Neural crest cell (in vitro differentiated cells): ENCODE measurements at places on chromosomes 13 and 19.

DNA sequence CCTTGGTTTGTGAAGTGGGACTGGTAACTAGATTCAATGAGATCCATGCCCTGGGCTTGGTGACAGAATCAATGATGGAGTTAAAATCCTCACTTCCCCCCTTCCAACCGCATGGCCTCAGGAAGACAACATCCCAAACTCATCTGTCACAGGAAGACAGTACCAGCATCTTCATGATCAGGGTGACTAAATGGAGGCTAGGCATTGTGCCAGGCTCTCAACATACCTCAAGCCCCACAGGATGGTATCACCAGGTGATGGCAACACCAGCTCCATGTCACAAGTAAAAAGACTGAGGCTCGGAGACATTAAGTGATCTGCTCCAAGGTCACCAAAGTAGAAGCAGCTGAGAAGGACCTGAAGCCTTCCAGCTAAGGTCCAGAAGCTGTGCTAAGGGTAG lies 14.2 kb downstream of the MED26 start:
- no peak for DNase-seq

DNA sequence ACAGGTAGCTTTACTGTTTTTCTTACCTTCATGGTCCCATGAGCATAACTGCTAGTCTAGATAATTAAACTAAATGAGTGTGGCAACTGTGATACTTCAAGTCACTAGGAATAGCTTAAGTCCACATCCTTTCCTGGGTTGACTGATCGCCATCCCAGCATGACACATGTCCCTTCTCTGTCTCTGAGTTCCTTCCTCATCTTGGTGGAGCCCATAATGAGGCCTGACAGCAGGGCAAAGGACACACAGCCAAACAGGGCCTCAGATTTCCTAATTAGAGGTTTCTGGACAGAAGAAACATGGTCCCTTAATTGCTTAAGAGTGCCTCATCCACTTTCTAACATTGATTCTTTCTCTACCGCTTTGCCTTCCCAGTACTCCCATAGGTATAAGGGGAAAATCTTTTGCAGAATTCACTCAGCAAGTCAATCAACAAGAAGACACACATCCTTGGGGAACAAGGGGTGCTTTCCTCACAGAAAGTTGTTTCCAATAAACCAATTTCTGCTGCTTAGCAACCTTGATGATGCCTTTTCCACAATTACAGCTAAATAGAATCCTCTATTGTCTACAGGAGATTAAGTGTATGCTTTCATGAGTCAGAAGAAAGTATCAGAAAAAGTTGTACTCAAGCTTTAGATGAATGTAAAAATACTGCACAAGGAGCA lies 208.3 kb upstream of the SERP2 start:
- DNase-seq, result no peak

GRCh38 chr13:41837629-41838028 lies 123.3 kb downstream of the VWA8 start:
- no peak for DNase-seq

- DNase-seq, result no peak
Measured at GRCh38 chr13:38998739-38999138, 8.1 kb upstream of the STOML3 start.

DNA sequence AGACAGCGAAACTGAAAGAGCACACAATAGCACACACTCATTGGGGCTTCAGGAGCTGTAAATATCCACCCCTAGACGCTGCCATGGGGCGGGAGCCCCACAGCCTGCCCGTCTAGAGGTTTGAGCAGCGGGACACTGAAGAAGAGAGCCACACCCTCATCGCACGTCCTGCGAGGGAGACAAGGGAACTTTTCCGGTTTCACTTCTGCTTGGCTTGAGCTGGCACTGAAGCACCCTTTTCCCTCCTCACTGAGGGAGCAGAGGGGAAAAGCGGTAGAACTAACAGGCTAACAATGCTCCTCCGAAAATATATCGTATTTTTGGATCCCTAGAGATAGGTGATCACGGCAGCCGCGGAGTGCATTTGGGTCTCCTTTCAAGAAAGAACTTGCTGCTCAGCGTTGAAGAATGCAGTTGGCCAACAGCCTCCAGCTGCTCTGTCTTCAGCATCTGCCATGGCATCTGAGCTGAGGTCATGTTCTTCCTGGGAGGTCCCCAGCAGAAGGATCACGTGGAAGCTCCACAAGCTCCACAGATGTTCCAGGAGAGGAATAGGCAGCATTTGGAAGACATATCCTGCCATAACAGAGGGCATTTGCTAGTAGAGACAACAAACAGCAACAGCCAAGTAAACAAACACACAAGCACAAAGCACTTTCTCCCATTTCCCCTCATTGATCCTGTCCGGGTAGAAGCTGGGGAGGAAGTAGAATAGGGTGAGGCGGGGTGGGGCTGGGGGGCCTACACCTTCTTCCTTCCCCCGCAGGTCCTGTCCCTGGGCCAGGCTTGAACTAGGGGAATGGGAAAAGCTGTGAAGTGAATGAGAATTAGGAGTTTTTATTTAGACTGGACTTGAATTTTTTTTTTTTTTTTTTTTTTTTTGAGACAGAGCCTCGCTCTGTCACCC lies 44.8 kb upstream of the ALOX5AP start:
- DNase-seq, result no peak

DNA sequence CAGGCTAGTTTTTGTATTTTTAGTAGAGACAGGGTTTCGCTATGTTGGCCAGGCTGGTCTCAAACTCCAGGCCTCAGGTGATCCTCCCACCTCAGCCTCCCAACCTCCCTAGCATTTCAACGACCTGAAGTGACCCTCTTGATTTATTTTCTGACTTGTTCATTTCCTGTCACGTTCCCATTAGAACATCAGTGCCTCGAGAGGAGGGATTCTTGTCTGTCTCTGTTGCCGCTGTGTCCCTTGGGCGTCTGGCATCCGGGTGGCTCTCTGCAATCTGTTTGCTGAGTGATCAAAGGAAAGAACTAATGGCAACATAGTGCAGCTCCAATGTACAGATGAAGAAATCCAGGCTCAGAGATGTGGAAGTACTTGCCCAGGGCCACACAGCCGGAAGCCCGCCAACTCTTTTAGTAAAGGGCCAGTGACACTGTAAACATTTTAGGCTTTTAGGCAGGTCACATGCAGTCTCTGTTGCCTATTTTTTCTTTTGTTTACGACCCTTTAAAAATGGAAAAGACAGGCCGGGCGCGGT lies 47.5 kb downstream of the NFIC start:
- no peak for DNase-seq

DNA sequence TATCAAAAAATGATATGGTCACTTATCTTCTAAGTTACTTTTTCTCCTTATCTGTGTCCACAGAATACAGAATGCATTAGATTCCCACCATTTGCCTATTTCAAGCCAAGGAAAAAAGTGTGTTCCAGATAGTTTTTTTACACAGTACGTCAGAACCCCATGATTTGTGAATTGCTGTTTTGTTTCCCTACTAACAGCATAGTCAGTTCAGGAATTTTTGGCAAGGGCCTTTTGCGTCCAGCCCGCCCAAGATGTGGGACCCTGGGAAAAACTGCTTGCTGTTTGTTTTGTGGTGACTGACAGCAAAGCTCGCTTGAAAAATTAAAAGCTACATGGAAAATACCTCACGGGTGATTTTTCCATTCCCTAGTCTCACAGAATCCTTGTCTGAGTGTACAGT lies 20.4 kb upstream of the FAM216B start:
- no peak for DNase-seq

DNA sequence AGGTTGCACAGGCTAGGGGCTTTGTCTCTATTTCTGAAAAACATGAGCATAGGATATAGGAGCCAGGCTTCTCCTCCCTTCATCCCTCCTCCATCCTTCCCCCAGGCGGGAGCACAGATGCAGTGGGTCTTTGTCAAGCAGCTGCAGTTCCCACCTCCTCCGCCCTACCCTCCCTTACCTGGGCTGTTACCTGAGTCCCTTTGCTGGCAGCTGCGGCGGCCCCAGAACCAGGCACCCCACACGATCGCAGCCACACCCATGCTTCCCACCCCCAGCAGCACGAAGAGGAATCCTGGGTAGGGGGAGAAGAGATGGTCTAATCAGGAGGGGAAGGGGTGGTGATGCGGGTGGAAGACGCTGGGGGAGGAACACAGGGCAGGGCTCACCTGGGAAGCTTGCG lies 7.8 kb downstream of the TMIGD2 start:
- no peak for DNase-seq

DNA sequence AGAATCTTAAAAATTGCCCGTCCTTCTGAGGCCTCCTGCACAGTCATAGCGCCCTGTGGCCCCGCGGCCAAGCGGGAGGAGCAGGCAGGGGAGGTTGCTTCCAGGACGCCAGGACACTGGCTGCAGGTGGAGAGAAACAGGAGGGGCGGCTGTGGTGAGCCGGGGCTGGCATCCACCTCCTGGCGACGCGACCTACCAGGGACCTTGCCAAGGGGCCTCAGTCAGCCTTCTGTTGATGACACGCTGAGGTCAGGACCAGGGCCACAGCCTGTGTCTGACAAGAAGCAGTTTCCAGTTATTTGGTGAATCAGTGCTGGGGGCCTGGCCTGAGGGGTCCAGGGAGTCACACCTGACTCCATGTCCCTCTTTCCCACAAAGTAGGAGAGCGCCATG lies 13.3 kb upstream of the MKNK2 start:
- no peak for DNase-seq

DNA sequence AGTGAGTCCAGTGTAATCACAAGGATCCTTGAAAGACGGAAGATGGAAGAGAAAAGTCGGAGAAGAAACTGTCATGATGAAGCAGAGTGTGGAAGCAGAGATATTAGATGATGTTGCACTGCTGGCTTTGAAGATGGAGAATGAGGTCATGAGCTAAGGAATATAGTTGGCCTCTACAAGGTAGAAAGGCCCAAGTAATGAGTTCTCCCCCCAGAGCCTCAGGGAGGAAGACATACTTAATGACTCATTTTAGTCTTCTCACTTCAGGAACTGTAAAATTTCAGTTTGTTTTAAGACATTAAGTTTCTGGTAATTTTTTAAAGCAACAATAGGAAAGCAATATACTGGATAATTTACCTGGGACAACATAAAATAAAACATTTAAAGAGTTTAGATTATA lies 1331.5 kb upstream of the PCDH20 start:
- no peak for DNase-seq

- DNase-seq, result no peak
Measured at GRCh38 chr13:99357131-99357596, 50.0 kb upstream of the GPR183 start.

GRCh38 chr13:31433207-31433606 lies 233.4 kb downstream of the B3GLCT start:
- no peak for DNase-seq

GRCh38 chr19:50255115-50255514 lies 51.7 kb downstream of the MYH14 start:
- no peak for DNase-seq

DNA sequence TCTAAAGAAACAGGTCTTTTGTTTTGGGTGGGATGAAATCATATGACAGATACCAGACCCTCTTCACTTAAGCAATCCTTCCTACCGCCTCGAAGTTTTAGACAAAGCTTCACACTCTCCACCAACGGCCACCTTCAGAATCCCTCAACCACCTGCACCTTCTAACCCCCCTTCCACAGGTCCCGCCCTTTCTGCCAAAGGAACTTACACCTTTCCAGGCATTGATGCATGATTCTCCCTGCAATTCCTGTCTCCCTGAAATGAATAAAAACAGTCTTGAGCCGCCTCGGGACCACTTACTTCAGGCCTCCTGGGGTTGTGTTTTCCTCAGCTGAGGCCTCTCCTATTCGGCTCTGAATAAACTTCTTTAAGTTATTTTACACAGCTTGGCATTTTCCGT lies 859 bp downstream of the ZNF433 start:
- DNase-seq, result no peak

DNA sequence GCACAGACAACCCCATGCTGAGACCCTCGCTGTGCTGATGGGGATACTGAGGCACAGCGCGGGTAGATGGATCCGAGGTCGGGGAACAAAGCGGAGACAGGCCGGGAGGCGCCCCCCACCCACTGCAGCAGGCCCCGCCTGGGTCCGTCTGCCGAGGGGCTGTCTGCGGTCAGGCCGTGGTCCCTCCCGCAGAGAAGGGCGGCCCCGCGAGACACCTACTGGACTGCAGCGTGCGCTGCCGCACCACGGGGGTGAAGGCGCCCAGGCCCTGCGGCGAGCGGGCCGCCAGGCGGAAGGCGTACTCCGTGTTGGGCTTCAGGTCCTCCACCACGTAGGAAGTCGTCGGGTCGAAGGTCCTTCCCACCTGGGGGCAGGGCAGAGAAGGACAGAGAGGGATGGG lies 101.9 kb downstream of the PTPRS start:
- no peak for DNase-seq

- DNase-seq, result no peak
Measured at GRCh38 chr13:84569366-84569765, 687.1 kb upstream of the SLITRK1 start.

DNA sequence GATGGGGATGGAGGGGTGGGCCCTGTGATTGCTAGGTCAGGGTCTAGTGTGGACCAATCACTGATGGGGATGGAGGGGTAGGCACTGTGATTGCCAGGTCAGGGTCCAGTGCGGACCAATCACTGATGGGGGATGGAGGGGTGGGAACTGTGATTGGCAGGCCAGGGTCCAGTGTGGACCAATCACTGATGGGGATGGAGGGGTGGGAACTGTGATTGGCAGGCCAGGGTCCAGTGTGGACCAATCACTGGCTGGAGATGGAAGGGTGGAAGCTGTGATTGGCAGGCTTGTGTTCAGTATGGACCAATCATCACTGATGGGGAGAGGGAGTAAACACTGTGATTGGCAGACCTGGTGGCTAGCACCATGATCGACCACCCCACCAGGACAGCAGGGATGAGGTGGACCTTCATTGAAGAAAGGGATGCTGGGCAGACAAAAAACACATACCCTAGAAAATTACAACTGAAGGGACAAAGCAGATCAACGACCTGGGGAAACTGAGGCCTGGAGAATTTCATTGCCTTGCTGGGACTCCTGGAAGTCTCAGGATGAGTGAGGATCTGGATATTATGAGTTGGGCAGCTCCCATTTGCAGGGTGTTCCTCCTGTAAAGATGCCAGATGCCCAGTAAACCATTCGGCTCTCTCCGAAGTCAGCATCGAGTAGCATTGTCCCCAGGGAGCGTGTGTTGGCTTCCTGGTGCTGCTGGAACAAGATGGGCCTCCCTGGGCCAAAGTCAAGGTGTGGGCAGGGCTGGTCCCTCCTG lies 15.5 kb downstream of the TMPRSS9 start:
- DNase-seq, result no peak

DNA sequence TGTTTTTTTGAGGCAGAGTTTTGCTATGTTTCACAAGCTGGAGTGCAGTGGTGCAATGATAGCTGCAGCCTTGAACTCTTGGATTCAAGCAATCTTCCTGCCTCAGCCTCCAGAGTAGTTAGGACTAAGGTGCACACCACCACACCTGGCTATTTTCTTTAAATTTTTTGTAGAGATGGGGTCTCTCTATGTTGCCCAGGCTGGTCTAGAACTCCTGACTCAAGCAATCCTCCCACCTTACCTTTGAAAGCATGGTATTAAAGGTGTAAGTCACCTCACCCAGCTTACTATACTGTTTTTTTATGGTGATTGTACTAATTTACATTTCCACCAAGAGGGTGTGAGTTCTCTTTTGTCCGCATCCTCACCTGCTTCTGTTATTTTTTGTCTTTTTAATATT lies 110.0 kb downstream of the FREM2 start:
- no peak for DNase-seq

DNA sequence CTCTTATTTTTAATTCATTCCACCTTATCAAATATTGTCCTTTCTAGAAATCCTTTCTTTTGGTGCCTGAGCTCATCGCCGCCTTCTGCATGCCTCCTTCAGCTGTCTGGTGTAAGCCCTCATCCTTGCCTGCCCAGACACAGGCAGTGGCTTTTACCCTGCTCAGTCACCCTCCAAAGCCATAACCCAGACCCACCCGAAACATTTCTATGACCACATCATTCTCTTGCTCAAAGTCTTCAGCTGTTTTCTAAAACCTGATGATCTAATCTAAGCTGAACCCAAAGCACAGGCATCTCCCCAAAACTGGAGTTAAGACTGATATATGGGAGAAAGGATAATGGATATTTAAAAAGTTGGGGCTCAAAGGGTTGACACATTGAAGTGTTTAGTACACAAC lies 753.7 kb upstream of the SGCG start:
- DNase-seq, result no peak
